Activated CD4-positive, alpha-beta T cell treated with anti-CD3 and anti-CD28 coated beads, Interleukin-2, amount 10 ng/mL, durations not matched to agents 24 days and 14 days (primary cell): ENCODE measurements at places on chromosomes 7 and 10.

DNA sequence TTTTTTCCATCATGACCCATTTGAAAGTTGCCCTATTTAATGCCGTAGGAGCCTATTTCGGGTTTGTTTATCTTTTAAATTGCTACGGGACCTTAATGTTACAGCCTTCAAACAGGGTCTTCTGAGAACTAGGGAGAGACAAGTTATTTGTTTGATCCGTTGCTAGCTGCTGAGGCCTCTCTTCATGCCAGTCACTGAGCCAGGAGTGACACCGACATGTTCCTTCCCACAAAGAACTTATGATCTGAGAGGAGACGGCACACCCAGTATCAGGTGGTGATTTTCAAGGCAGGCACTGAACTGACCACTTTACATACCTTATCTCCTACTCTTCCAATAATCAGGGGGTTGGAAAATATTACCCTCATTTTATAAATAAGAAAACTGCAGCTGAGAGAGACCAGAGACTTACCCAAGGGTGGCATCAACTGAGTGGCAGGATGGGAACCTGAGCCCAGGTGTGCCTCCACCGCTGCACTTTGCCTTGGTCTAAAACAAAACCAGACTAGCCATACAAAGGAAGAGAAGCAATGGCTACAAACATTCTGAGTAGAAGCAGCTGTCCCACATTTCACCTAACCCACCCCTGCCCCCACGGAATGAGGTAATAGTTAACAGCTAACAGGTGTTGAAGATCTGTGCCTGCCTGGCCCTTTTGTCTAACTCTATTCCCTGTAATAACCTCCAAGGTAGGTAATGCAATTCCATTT is 40.5 kb downstream of the PPP1R3C start:
- DNase-seq = no peak
- H3K27ac ChIP-seq = no peak overlapping the region
- no peaks in the 10 kb centered on the region for H3K36me3 ChIP-seq
- no peak overlapping the region for H3K4me3 ChIP-seq
- H3K27me3 ChIP-seq = peaks cover 4% of the 10 kb centered on the region

GRCh38 chr10:71024490-71024889 is 136.1 kb upstream of the PCBD1 start:
- no peaks in the 10 kb centered on the region for H3K4me1 ChIP-seq
- H3K27me3 ChIP-seq = no peaks in the 10 kb centered on the region
- DNase-seq = no peak
- H3K27ac ChIP-seq = no peak overlapping the region
- H3K4me3 ChIP-seq = no peak overlapping the region

- H3K27me3 ChIP-seq = no peaks in the 10 kb centered on the region
- H3K36me3 ChIP-seq = no peaks in the 10 kb centered on the region
- H3K27ac ChIP-seq = no peak overlapping the region
- no peak overlapping the region for H3K4me3 ChIP-seq
- DNase-seq = no peak
Measured at GRCh38 chr7:85529201-85529600, 342.3 kb upstream of the SEMA3D start.

GRCh38 chr7:112147793-112148361 is 58.3 kb downstream of the DOCK4 start:
- no peaks in the 10 kb centered on the region for H3K4me1 ChIP-seq
- H3K4me3 ChIP-seq = no peak overlapping the region
- DNase-seq = no peak

GRCh38 chr10:122458693-122459092 is 2.7 kb upstream of the HTRA1 start:
- H3K4me3 ChIP-seq = no peak overlapping the region
- DNase-seq = no peak
- peaks cover 56% of the 10 kb centered on the region for H3K27me3 ChIP-seq

GRCh38 chr10:86945361-86946212 is 11.8 kb downstream of the MMRN2 start:
- H3K4me3 ChIP-seq = no peak overlapping the region
- H3K27ac ChIP-seq = no peak overlapping the region
- no peaks in the 10 kb centered on the region for H3K36me3 ChIP-seq

DNA sequence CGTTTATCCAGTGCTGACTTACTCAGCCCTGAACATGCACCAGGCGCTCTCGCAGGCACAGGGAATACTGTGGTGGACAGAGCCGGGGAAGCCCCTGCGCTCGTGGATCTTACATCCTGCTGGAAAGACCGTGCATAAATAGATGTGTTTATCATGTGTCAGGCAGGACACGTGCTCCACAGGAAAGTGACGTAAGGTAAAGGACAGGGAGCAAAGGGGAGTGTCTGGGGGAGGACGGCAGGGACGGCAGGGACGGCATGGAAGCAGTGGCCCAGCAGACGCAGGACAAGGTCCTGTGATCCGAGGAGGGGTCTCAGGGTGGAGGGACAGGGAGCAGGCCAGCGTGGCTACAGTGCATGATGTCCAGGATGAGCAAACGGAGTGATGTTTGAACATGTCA is 410.5 kb downstream of the PAXIP1 start:
- H3K27ac ChIP-seq = no peak overlapping the region
- no peaks in the 10 kb centered on the region for H3K36me3 ChIP-seq
- H3K4me1 ChIP-seq = no peaks in the 10 kb centered on the region
- no peaks in the 10 kb centered on the region for H3K27me3 ChIP-seq
- H3K4me3 ChIP-seq = no peak overlapping the region

DNA sequence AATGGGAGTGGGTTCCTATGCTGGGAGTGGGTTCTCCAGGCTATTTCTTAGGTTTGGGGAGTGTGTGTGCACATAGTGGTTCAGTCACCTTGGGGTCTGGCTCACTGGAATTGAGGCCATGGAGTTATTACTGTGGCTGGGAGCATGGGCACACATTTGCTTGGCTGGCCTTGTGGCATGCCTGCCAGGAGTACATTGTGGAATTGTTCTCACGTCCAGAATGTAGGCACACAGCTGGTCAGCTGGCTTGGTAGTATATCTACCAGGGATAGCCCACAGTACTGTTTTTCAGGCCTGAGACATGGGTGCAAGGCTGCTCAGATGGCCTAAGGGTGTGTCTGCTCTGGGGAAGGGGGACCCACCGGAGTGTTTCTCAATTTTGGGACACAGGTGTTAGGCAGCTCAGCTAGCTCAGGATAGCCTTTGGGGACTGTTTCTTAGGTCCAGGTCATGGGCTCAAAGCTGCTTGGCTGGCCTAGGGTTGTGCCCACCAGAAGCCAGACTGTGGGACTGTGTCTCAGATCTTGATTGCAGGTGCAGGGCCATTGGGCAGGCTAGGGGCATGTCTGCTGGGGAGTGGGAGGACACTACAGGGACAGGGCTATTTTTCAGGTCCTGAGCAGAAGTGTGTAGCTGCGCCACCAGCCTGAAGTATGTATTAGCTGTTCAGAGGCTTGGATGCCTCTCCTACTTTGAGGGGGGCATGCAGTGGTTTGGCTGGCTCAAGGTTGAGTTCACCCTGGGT is 50.6 kb downstream of the TMEM168 start:
- no peak overlapping the region for H3K4me3 ChIP-seq
- H3K4me1 ChIP-seq = no peaks in the 10 kb centered on the region
- H3K27ac ChIP-seq = no peak overlapping the region
- no peak for DNase-seq
- H3K27me3 ChIP-seq = peaks cover 3% of the 10 kb centered on the region
- no peaks in the 10 kb centered on the region for H3K36me3 ChIP-seq

DNA sequence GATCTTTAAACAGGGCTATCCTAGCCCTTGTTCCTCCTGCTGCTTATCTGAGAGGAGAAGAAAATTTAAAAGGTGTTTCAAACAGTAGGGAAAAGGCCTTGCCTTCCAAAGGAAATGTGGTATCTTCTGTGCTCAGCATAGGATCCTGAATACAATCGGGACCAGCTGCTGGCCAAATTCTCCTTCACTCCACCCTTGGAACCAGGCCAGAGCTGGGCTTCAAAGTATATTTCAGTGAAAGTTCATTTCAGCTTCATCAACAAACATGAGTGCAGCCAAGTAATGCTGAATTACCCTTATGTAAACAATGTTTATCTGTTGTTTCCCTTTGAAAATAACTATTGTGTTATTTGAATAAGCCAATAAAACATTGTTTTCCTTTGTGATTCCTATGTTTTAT is 146.5 kb upstream of the MEOX2 start:
- H3K4me1 ChIP-seq = no peaks in the 10 kb centered on the region
- H3K4me3 ChIP-seq = no peak overlapping the region
- no peaks in the 10 kb centered on the region for H3K27me3 ChIP-seq

DNA sequence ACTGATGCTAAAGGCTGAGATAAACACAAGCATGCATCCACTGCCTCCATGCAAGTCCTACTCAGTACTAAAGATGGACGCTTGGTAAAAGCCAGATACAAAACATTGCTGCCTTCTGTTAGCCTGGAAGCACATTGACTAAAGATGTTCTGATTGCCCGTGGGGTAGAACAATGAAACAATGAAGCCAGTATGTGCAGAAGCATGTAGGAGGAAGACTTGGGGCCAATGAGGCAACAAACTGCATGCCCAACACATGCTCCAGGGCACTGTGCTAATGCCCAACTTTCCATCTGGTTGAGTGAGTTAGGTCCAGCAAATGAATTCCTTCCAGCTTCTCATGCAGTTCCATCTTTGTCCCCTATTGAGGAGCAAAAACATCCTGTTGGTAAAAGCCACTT is 1245.5 kb downstream of the GATA3 start:
- H3K4me1 ChIP-seq = peaks cover 7% of the 10 kb centered on the region
- peaks cover 5% of the 10 kb centered on the region for H3K27me3 ChIP-seq
- DNase-seq = no peak
- H3K27ac ChIP-seq = no peak overlapping the region
- no peak overlapping the region for H3K4me3 ChIP-seq
- no peaks in the 10 kb centered on the region for H3K36me3 ChIP-seq
